ENCODE measurements at places on chromosomes 2 and 18. TPM values are rescaled to one million over a fixed set of nuclear protein-coding genes. Genes with fewer than 3 reads are reported as not detected.

The CAVIN2 gene
- total RNA-seq, result not detected

The GPR45 gene
- not detected for total RNA-seq

The NMS gene
- total RNA-seq, result not detected

The GALM gene
- total RNA-seq, result 48.5 TPM

The CAPN13 gene
- total RNA-seq, result 3.3 TPM

The CRACDL gene
- total RNA-seq, result 0.77 TPM

The HAUS1 gene
- total RNA-seq, result 29.5 TPM

The COL3A1 gene
- 29.2 TPM for total RNA-seq

The KCNG2 gene
- total RNA-seq, result not detected

GRCh38 chr2:109380502-109381326, 233.1 kb downstream of the SEPTIN10 start:
- no peak for DNase-seq

DNA sequence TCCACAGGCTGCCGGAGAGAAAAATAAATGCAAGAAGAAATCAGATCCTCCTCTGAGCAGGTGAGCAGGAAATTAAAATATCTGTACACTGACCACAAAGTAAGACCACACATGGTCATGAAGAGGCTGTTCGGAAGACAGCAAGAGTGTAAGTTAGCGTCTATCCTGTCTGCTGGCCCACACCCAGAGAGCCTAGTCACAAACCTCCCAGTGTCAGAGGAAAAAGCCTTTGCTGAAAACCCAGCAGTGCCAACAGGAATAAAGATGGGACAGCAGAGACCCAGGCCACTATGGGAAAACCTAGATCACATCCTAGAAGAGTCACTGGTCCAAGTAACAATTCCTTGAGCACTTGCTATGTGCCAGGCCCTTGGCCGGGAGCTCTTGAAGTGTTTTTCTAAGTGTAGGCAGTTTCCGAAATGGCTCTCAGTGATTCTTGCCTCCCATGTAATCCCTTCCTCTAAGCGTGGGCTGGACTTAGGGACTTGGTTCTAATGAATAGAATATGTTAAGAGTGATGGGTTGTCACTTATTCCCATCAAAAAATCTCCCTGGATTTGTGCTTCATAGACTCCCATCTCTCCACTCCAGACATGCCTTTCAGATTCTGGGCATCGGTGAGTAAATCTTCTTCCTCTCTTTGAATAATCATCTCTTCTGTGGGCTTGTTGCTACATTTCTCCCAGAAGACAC, 110.9 kb upstream of the PKDCC start:
- DNase-seq, result no peak

DNA sequence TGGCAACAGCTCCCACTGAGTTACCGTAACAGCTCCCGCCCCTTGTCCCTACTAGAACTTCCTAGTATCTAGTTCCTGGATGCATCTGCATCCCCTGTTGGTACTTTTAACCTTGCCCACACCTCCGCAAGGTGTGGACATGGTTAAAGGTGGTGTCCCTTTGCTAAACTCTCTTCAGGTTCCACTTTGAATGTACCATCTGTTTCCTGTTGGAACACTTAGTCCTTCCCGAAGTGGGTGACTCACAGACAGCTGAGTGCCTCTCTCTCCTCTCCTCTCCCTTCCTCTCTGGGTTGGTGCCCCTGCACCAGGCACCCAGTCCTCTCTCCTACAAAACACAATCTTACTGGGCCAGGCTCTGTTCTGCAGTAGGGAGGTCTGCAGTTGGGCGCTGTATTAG, 19.6 kb upstream of the REL start:
- DNase-seq, result no peak

DNA sequence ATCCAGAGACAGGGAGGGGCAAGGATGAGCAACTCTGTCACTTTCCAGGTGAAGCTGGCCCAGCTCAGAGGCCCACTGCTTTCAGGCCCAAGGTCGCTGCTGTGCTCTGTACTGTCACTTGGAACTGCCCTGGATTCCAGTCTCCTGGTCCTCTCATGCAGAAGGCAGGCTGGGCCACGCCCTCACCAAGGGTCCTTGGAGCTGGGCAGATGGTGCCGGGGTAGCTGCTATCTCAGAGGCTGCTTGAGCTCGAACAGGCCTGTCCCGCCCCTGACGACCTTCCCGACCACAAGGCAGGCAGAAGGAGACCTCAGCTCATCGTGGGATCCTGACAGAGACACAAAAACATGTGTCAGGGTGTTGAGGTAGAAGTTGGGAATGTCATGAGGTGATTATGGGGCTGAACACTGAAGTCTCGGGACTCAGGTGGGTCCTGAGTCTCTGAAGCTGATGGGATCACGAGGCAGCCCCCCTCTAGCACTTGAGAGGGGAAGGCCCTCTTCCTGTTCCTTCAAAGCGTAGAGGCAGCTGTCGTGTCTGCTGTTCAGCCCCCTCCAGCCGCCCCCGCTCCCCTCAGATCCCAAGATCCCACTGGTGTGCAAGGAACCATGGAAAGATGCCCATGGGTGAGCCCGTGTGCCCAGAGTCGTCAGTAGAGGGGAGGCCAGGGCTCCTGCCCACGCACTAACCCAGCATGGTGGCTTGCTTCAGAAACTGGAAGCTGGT, 78.3 kb downstream of the POLR1A start:
- DNase-seq, result no peak

DNA sequence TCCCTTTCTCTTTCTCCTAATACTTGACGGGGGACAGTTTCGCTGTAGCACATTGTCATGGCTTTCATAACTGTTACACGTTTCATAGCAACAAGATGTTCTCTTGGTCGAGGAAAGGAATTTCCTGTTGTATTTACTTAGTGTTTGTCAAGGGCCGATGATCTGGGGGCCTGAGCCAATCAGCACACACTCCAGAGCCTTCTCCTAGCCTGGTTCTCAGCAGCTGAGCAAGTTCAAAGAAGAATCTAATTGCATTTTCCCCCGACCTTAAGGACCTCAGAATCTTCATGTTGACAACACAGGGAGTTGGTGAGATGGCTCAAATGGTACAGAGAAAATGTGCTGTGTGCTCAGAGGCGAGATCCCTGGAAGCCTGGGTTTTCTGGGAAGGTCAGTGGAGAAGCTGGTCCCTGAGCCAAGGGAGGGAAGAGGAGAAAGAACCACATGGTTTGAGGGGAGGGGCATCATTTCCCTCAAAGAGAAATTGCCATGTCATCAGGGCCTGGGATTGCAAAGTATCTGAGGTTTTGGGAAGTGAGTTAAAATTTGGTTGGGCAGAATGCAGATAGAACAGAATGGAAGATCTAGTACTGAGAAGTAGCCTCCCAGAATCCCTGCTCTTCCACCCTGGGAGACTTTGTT, 76.9 kb upstream of the AGAP1 start:
- peak; percentile 22 for DNase-seq

- no peak for DNase-seq
Observed at GRCh38 chr2:80080957-80081356, 223.6 kb downstream of the LRRTM1 start.

DNA sequence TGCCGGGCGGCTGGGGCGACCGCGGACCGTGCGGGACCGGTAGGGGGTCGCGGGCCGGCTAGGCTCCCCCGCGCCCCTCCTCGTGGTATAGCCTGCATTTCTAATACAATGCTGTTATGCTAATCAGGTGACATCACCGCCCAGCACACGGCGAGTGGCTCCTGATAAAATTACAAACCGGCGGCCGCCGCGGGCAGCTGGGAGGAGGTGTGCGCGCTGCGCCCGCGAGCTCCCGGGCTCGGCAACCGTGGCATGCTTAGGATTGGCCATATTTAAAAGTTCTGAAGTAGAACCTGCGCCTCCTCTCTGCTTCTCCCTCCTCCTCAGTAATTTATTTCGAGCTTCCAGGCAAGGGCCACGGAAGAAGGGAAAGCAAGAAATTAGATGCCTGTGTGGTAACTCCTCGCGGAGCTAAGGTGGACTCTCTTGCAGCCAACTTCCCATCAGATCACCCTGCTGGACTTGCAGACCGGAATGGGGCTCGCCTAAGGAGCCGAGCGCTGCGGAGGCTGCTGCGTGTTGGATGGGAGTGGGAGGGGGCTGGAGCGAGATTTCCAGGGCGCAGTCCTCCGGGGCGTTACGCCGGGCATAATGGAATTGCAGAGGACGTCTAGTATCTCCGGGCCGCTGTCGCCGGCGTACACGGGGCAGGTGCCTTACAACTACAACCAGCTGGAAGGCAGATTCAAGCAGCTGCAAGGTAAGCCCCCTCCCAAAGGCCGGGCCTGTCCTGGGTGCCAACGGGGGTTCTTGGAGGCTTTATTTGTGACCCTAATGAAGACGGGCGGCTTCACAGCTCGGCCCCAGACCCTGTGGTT, 102.3 kb downstream of the SPTBN1 start:
- peak; percentile 80 for DNase-seq

DNA sequence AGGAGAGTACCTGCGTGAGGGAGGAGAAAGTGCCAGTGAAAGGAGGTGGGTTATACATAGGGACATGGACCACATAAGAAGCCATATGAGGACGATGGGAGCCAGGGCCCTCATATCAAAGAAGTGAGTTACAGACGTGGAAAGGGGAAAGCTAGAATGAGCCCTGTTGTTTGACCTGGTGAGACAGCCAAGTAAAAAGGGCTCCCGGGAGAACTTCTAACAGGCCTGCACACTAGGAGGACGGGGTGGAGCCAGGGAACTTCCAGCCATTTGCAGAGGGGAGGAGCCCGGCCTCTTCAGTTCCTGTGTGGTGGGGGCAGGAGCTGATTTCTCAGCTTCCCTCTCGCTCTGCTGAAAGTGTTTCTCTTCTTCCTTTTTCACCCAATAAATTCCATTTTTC, 84.1 kb upstream of the SLC66A3 start:
- DNase-seq, result no peak

All from Caco-2 (cell line).